GF-D8 (cell line): ENCODE measurements at places on chromosomes 1 and 21.

- peak; percentile 87 for DNase-seq
Observed at GRCh38 chr21:35026153-35026500, 23.0 kb downstream of the RUNX1 start.

DNA sequence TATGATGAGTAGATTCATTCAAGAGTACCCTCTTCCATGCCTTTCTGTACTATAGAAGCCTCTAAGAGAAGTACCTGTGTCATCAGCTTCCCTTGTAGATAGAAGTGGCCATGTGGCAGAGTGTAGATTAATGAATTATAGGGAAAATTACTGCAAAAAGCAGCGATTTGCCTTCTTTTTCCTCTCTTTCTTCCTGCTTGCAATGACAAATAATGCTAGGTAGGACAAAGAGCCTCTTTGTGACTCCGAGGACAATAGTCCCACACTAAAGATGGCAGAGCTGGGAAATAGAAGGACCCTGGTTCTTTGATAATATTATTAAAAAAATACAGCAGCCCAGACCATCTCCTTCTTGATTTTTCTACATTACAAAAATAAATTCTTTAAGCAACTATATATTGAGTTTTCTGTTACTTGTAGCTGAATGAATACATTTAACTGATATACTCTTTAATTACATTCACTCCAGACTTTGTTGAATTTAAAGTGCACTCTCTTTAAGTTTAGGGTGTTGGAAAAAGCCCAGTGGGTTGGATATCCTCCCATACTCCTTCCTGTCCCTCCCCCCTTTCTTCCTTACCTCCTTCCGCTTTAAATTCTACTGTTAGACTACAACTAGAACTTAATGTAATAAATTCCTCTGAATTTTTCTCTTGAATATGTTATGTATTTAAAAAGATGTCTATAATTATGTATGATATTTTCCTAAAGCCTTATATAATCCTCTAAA is 198.2 kb upstream of the APP start:
- no peak for DNase-seq

DNA sequence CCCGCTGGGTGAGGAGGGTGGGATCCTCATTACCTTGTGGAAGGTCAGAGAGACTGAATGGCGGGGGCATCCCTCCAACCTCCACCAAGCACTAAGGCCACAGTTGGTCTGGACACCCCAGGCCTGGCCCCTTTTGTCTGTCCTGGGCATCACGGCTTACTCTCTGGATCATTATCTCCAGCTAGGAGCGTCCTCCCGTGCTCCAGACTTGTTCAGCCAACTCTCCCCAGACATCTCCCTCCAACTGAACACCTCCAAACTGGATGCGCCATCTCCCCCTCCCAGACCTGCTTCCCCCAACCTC is 7.3 kb upstream of the GJB5 start:
- DNase-seq = no peak

- DNase-seq = no peak
Observed at GRCh38 chr1:248691567-248692155, 10.9 kb downstream of the OR14I1 start.
